ENCODE measurements at places on chromosomes 4 and X. TPM values are rescaled to one million over a fixed set of nuclear protein-coding genes. Genes with fewer than 3 reads are reported as not detected.

The ASB12 gene
- total RNA-seq = not detected

The RRH gene
- total RNA-seq = 0.14 TPM

The CAPN6 gene
- not detected for total RNA-seq

The ATP8A1 gene
- total RNA-seq = 24.0 TPM

The KLHL4 gene
- total RNA-seq = 0.10 TPM

All from activated CD4-positive, alpha-beta memory T cell treated with anti-CD3 and anti-CD28 coated beads for 36 hours (primary cell).